ENCODE measurements at places on chromosomes 2 and 18. TPM values are rescaled to one million over a fixed set of nuclear protein-coding genes. Genes with fewer than 3 reads are reported as not detected.

COL4A4 gene
- 1.9 TPM for total RNA-seq

CYRIA gene
- 0.53 TPM for total RNA-seq

NLRC4 gene
- total RNA-seq, result 0.11 TPM

ADCYAP1 gene
- not detected for total RNA-seq

ZNF804A gene
- not detected for total RNA-seq

CRACDL gene
- 5.1 TPM for total RNA-seq

SCRN3 gene
- 18.7 TPM for total RNA-seq

PASK gene
- 7.5 TPM for total RNA-seq

NPPC gene
- 0.45 TPM for total RNA-seq

LHCGR gene
- total RNA-seq, result not detected

ITGAV gene
- 116 TPM for total RNA-seq

POTEI gene
- not detected for total RNA-seq

PSMD14 gene
- 101 TPM for total RNA-seq

SPATA3 gene
- total RNA-seq, result not detected

TRAPPC12 gene
- total RNA-seq, result 57.2 TPM

PLCL1 gene
- 0.02 TPM for total RNA-seq

POU3F3 gene
- 0.02 TPM for total RNA-seq

CHAC2 gene
- 12.1 TPM for total RNA-seq

TTN gene
- 0.01 TPM for total RNA-seq

CCDC148 gene
- 0.35 TPM for total RNA-seq

NAT8 gene
- total RNA-seq, result not detected

SNED1 gene
- 1.4 TPM for total RNA-seq

DSEL gene
- 0.53 TPM for total RNA-seq

SULT1C2 gene
- 0.33 TPM for total RNA-seq

FSHR gene
- total RNA-seq, result not detected

MROH2A gene
- total RNA-seq, result 0.22 TPM

ATP6V1B1 gene
- total RNA-seq, result 1.8 TPM

ADRA2B gene
- total RNA-seq, result 0.14 TPM

PLA2R1 gene
- total RNA-seq, result 2.2 TPM

IDH1 gene
- 86.2 TPM for total RNA-seq

DCC gene
- not detected for total RNA-seq

SCYGR6 gene
- not detected for total RNA-seq

RGPD3 gene
- 0.16 TPM for total RNA-seq

UCN gene
- total RNA-seq, result 1.7 TPM
